ENCODE measurements at places on chromosomes 7 and 10.

GRCh38 chr10:70651661-70652060 lies 20.6 kb upstream of the ADAMTS14 start:
- DNase-seq: no peak

GRCh38 chr10:78914060-78914378 lies 154.7 kb upstream of the ZMIZ1 start:
- DNase-seq: no peak

GRCh38 chr7:138186951-138187351 lies 110.7 kb downstream of the AKR1D1 start:
- DNase-seq: no peak

GRCh38 chr10:132467464-132468149 lies 70.0 kb upstream of the INPP5A start:
- DNase-seq: no peak

- DNase-seq: no peak
Observed at GRCh38 chr7:142880876-142881505, 4.6 kb downstream of the TRPV6 start.

DNA sequence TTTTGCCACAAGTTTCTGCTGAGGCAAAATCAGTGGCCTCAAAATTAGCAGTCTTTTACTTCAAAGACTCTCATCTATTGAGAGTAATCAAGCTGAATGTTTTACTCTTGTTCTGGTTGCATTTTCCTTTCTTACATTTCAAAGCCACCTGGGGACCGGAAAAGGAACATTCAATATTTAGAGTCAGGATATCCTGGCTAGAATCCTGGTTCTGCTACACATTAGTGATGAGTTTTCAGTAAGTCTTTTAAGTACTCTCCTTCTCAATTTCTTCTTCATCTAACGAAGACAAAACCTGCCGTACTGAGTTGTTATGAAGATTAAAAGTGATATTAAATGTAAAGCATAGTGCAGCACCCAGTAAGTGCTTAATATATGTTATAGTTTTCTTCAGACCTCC lies 52.5 kb downstream of the LAMB4 start:
- DNase-seq: no peak

DNA sequence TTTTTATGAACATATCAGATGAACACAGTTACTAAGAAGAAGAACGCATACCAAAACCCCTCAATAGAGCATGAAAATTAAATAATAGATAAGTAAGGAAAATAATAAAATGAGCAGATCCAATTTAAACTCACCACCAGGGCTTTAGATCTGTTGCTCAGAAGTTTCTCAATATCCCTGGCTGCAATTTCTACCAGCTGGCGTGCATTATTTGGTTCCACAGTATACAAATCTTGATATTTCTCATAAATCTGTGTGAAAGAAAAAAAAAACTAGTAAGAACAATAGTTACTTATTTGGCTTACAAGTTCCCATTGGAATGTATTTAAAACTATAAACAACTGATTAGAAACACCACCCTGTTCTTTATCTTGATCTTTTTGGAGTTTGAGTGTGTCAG lies 108.6 kb downstream of the CACNA2D1 start:
- DNase-seq: no peak

DNA sequence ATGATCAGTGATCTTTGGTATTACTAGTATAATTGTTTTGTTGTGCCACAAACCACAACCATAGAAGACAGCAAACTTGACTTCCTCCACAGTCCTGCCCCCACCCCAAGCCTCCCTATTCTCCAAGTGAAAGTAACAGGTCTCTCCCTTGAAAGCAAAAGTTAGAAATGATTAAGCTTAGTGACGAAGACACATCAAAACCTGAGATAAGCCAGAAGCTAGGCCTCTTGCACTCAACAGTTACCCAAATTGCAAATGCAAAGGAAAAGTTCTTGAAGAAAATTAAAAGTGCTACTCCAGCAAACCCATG lies 7.5 kb downstream of the SAR1A start:
- DNase-seq: no peak

GRCh38 chr10:2949221-2949947 lies 118.0 kb upstream of the PFKP start:
- no peak for DNase-seq

- DNase-seq: peak; percentile 56
Observed at GRCh38 chr7:105678811-105679495, 97.7 kb upstream of the EFCAB10 start.

GRCh38 chr10:124727361-124727960 lies 16.7 kb downstream of the FAM53B start:
- no peak for DNase-seq

GRCh38 chr10:62658516-62658915 lies 146.0 kb upstream of the ADO start:
- DNase-seq: no peak

GRCh38 chr7:111424768-111425167 lies 137.5 kb downstream of the IMMP2L start:
- no peak for DNase-seq

GRCh38 chr10:93083743-93084539 lies 10.2 kb downstream of the CYP26A1 start:
- no peak for DNase-seq

All from cerebellum (tissue), 4 donors.